ENCODE measurements at places on chromosomes 4 and X.

- DNase-seq, result peak; percentile 48
Observed at GRCh38 chrX:129876771-129877305, 29.1 kb upstream of the UTP14A start.

DNA sequence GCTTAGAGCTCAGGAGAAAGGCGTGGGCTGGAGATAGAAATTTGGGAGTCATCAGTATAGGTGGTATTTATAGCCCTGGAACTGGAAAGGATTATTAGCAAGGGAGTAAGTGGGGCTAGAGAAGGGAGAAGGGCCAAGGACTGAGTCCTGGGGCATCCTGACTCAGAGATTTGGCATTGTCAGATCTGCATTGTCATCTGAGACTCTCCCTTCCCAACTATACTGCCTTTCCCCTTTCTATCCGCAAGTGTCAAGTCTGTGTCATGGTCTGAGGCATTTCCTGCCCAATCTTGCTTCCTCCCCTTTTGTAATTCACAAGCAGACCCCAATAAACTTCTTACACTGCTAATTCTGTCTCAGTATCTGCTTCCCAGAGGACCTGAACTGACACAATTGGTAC is 24.4 kb upstream of the SLC25A43 start:
- DNase-seq, result no peak

- no peak for DNase-seq
Observed at GRCh38 chr4:113832803-113833202, 71.3 kb upstream of the CAMK2D start.

- DNase-seq, result no peak
Observed at GRCh38 chr4:121900132-121900983, 30.1 kb upstream of the BBS7 start.

- DNase-seq, result no peak
Observed at GRCh38 chrX:150257353-150258175, 105.6 kb upstream of the MAMLD1 start.

DNA sequence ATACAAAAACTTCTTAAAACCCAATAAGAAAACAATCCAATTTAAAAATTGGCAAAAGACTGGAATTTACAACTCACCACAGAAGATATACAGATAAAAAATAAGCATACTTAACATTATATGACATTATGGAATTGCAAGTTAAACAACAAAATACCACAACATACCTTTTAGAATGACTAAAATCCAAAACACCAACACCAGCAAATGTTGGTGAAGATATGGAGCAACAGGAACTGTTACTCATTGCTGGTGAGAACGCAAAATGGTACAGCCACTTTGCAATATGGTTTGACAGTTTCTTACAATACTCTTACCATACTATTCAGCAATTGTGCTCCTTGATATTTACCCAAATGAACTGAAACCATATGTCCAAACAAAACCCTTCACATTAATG is 112.4 kb downstream of the ADGRL3 start:
- no peak for DNase-seq

DNA sequence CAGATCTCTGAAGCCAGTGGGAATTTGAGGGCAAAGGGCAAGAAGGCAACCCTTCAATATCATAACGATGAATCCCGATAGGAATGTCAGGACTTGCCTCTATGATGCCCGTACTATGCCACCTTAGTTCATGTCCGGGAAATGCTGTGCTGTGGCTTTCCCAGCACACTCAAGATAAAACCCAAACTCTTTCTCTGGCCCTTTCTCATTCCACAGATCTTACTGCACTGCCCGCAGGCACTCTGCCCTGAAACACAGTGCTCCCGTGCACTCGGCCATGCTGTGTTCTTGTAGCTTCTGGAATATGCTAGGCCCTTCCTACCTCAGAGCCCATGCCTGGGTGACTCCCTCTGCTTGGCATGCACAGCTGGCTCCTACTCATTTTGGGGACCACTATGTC is 26.3 kb downstream of the SORCS2 start:
- no peak for DNase-seq

DNA sequence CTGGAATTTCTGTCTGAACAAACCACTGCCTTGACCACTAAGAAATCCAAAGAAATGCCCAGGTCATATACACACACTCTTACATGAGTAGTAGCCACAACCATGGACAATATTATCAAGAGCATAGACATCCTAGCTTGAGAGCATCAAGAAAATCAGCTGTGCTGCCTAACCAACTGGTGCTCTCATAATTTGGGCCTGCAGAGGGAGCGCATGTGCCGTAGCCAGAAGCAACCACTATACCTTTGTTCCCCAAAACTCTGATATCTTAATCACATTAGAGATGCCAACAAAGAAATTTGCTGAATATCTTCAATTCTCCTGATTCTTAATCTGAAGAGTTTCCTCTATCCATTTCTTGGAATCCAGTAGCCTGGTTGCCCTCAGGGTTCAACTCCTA is 163.6 kb downstream of the ZNF674 start:
- DNase-seq, result no peak

DNA sequence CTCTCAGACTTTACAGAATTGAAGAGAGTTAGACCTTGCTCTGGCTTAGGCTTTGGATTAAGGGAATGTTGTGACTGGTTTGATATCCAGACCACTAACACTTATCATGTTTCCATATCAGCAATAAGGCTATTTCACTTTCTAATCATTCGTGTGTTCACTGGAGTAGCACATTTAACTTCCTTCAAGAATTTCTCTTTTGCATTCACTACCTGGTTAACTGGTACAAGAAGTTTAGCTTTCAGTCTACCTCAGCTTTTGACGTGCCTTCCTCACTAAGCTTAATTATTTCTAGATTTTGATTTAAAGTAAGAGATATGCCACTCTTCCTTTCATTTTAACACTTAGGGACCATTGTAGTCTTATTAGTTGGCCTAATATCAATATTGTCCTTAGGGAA is 62.6 kb downstream of the CASP6 start:
- no peak for DNase-seq

DNA sequence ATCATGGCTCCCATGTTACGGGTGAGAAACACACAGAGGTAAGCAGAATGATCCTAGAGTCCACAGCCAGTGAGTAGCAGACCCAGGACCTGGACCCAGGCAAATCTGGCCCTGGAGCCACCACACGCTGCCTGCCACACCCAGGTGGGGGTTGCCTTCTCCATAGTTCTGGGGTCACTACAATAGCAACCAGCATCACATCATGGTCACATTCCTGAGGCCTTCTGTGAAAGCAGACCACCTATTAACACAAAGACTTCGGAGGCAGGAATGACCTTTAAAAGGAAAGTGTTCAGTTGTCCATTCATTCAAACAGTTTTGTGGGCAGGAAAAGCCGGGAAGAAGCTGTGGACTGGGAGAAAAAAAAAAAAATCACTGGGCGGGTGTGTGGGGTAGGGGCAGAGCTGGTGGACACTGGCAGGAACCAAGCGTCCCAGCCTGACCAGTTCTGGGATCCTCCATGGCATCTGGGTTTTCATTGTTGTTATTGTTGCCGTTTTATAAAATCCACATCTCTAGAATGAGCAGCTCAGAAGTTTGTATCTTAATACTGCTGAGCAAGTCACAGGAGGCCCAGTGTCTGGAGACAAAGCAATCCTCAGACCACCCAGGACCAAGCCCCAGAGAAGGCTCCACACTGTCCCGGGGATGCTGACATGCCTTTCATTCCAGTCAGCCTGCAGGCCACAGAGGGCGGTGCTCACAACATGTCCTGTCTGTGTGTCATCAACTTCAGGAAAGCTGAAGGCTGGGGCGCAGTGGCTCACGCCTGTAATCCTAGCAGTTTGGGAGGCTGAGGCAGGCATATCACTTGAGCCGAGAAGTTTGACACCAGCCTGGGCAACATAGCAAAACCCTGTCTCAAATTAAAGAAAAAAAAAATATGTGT is 67.0 kb downstream of the SEL1L3 start:
- DNase-seq, result no peak

GRCh38 chr4:105057370-105058105 is 89.1 kb upstream of the TET2 start:
- no peak for DNase-seq

- DNase-seq, result no peak
Observed at GRCh38 chr4:139955600-139955999, 198.4 kb downstream of the MAML3 start.

- no peak for DNase-seq
Observed at GRCh38 chr4:168153596-168154440, 61.5 kb downstream of the ANXA10 start.

DNA sequence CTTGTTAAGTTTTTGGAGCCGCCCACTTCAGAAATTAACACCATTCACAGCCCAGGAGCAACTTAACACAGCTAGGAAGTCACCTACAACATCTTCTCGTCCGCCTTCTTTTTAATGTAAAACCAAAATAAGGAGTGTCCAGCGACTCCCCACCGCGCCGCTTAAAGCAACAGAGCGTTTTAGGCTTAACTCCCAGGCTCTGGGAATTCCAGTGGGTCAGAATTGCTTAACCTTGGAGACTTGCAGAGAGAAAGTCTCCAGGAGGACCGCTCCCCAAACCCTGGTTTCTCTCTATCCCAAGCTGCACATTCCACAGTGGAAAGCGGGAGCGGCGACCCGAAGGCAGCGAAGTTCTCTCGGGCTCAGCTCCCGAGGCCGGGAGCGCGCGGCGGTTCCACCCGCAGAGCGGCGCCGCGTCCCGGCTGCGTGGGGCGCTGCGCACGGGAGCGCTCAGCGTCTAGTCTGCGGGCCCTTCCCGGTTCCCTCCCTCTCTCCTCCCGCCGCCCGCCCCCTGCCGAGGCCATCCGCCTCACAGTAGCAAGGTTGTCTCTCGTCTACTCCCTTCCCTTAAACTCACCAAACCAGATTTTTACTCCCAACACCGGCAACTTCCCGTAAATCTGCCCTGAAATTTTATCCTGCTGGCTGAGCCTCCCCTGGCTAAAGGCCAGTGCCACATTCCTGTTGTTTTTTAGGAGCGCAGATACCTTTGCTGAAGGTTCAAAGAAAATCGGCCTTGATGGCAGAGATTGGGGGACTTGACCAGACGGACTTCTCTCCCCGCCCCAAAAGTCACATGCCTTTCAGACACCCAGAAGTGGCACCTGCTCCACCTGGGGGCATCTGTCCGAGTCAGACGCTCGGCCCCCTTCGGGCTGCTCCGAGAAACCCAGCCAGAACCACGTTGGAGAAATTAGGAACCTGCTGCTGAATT is at the start of gene RBM47:
Gene RBM47, minus strand, starts transcription at position 464 of the 934 bp plus-strand sequence. CDS start 190,971 bp downstream, outside the sequence.
- DNase-seq, result no peak

DNA sequence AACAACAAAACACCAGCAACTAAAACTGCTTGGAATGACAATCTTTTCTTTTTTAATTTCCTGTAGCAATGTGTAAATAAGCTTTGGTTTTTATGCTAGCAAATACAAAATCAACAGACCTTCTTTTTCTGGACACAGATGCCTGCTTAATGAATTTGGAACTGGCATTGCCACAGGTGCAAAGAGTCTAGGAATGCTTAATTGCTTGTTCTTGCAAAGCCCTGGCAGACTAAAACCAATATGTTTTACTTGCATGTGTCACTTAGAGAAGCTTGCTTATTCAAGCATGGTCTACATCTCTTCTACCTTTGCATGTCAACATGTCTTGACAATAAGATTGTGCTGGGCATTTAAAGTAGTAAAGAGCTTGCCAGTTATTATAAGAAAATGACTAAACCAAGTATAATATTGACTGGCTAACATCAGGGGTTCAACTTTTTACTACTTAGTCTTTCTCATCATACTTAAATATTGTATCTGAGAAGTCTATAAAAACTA is 656.7 kb upstream of the NDST4 start:
- DNase-seq, result no peak

DNA sequence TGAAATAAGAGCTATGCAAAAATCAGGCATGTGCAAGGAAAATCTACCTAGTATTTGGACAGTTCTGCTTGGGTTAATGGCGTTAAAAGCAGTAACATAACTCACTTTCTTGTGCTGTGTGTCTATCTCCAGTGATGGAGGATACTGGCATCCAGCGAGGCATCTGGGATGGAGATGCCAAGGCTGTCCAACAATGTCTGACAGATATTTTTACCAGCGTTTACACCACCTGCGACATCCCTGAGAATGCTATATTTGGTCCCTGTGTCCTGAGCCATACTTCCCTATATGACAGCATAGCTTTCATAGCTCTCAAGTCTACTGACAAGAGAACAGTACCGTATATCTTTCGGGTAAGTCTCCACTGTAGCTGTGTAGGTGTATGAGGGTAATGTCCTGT is 2.6 kb downstream of the PRDM8 start:
- DNase-seq, result no peak

DNA sequence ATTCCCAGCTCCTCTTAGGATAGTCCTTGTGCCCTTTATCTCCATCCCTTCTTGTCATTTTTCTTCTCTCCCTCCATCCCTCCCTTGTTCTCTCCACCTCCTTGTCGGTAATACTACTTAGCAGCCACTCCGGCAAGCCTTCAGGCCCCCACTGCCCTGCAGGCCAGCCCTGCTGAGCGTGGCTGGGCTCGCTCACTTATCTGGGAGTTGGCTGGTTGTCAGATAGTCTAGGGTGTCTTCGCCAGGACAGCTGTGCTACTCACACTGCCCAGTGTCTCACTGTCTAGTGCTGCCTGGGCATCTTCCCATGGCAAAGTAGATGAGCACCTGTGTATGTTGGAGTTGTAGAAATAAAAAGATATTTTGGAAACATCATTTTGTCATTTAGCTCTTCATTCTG is 75.0 kb downstream of the STK32B start:
- DNase-seq, result no peak

DNA sequence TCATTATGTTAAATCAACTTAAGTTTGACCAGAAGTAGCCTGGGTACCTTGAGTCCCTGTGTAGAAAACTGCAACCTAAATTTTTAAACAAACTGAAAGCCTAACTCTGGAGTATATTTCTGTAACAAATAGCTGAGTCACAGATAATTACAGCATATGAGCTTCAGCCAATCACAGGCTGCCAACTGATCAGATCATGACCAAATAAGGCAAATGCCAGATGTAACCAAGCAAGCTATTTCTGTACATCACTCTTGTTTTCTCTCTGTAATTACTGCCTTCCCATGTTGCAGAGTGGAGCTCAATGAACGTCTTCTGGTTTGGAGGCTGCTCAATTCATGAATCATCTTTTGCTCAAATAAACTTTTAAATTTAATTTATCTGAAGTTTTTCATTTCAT is 980.9 kb upstream of the DIAPH2 start:
- DNase-seq, result no peak

- DNase-seq, result no peak
Observed at GRCh38 chr4:173195109-173195508, 26.5 kb downstream of the GALNT7 start.
